Right atrium auricular region (tissue), 2 donors: ENCODE measurements at places on chromosomes 3 and 15. TPM values are rescaled to one million over a fixed set of nuclear protein-coding genes. Genes with fewer than 3 reads are reported as not detected.

The TGM5 gene
- total RNA-seq: not detected

The ABI3BP gene
- 46.7 TPM for total RNA-seq

The FSIP1 gene
- not detected for total RNA-seq

The CASR gene
- total RNA-seq: not detected

- no peaks in the 10 kb centered on the region for H3K36me3 ChIP-seq
- no peak overlapping the region for H3K27ac ChIP-seq
- H3K27me3 ChIP-seq: no peaks in the 10 kb centered on the region
- H3K4me1 ChIP-seq: no peaks in the 10 kb centered on the region
- DNase-seq: no peak
- H3K4me3 ChIP-seq: no peak overlapping the region
These were observed 43.2 kb upstream of the CMSS1 start for GRCh38 chr3:99774467-99774866.

DNA sequence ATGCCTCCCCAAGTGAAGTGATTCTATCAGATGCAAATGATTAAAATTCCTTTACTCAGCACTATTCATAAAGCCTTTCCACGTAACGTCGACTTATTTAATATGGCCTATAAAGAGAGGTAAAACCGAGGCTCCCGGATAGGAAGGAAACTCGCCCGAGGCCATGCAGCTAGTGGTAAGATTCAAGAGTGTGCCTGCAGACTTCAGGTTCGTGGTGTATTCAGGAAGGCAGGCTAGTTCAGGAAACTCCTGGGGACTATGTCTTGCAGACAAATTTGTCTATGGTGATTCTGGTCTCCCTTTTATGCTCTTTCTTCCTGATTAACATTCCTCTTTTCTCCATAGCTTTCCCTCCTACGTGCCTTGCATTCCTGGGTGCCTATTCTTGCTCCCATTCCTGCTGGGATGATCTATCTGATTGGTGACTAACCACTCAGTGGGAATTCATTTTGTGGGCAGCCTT is 150.7 kb downstream of the SST start:
- no peak overlapping the region for H3K4me3 ChIP-seq
- H3K4me1 ChIP-seq: no peaks in the 10 kb centered on the region
- H3K27ac ChIP-seq: no peak overlapping the region

- H3K4me3 ChIP-seq: no peak overlapping the region
- no peaks in the 10 kb centered on the region for H3K27me3 ChIP-seq
- no peaks in the 10 kb centered on the region for H3K36me3 ChIP-seq
- peaks cover 25% of the 10 kb centered on the region for H3K4me1 ChIP-seq
These were observed 74.0 kb upstream of the RAD18 start for GRCh38 chr3:9037144-9037711.

- H3K27ac ChIP-seq: no peak overlapping the region
- no peak for DNase-seq
- no peaks in the 10 kb centered on the region for H3K27me3 ChIP-seq
- H3K4me1 ChIP-seq: peaks cover 4% of the 10 kb centered on the region
- no peak overlapping the region for H3K4me3 ChIP-seq
These were observed 634.5 kb upstream of the TGFBR2 start for GRCh38 chr3:29971895-29972294.
